ENCODE measurements at places on chromosomes 11 and 22.

DNA sequence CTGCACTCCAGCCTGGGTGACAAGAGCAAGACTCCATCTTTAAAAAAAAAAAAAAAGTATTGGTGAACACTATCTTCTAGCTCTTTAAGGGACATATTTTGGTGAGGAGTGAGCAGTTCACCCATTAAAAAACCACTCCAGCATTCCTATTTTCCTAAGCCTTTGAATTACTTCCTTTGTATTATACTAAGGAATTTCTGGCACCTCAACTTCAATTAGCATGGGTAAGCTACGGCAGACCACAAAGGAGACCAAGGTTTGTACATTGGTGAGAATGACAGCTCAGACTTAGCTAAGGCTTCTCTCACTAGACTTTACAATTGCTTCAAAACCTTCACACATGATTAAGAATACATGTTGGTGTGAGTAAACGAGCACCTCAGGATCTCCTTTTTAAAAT, 57.0 kb upstream of the BIRC3 start:
- no peak for DNase-seq

DNA sequence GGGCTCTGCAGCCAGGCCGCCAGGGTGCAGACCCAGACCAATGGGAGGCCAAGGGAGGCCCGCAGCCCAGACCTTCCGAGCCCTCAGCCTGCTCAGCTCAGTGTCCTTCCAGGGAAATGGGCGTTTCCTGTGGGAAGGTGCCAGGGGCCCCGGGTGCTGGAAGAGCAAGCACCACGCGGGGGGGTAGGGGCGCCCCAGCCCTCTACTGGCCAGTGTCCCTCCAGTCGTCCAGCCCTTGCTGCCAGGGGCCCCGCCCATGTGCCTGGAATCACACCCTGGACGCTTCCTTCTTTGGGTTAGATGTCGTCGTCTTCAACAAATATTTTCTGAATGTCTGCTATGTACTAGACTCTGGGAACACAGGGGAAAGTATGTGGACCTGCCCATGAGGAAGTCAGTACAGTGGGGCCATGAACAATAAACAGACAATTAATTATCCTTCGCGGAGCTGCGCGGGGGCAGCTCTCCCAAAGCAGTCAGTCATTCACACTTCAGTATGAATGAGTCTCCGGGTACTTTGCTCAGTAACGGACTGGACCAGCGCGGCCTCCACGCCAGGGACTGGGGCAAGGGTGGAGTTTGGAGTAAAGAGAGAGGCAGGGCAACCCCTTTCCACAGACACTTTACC, 60.2 kb downstream of the CDKN1C start:
- no peak for DNase-seq

DNA sequence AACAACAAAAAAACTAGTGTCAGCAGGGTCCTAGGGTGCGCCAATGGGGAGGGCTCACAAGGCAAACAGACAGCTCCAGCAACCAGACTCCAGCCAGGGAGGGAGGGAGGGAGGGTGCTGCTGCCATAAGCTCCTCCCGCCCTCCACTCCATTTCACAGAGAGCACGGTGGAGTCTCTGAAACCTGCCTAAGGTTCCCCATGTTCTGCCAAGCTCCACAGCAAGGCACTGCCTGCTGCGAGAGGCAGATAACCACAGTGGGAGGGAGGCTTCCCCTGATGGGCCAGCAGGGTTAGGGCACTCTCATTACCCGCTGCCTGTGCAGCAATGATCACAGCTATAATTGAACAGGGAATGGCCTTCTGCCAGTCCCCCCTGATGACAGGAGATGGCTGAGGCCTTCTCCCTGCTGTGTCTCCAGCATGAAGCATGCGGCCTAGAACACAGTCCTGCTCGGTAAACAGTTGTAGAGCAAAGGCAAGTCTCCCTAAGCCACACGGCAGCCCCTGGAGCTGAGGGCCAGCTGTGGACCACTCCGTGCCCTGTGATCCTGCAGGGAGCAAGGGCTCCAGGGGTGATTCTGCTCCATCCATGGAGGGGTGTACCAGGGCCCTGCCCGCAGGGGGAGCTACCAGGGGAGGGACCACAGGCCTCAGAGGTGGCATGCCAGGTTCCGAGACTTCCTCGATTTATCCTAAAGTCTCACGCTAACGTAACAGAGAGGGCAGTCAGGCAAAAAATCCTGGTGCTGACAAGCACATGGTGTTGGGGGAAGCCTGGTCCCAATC, 42.9 kb downstream of the PC start:
- DNase-seq, result no peak

- no peak for DNase-seq
Observed at GRCh38 chr11:2306452-2306823, 4.6 kb downstream of the TSPAN32 start.

DNA sequence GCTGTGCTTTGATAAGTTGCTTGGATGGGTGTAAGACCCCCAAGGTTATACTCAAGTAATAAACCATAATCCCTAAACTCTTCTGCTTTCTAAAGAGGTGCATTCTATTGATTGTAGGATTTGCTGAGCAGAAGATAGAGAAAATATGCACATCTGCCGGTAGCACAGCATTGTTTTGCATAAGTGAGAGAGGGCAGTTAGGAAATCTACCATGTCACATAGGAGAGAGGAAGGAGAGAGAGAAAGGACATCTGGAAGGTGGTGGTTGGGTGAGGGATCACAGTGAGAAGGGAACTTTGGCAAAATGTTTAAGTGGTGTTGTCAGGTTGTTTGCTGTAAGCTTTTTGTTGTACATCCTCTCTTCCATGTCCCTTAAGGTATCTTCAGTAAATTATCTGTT, 73.6 kb upstream of the BDNF start:
- DNase-seq, result no peak

DNA sequence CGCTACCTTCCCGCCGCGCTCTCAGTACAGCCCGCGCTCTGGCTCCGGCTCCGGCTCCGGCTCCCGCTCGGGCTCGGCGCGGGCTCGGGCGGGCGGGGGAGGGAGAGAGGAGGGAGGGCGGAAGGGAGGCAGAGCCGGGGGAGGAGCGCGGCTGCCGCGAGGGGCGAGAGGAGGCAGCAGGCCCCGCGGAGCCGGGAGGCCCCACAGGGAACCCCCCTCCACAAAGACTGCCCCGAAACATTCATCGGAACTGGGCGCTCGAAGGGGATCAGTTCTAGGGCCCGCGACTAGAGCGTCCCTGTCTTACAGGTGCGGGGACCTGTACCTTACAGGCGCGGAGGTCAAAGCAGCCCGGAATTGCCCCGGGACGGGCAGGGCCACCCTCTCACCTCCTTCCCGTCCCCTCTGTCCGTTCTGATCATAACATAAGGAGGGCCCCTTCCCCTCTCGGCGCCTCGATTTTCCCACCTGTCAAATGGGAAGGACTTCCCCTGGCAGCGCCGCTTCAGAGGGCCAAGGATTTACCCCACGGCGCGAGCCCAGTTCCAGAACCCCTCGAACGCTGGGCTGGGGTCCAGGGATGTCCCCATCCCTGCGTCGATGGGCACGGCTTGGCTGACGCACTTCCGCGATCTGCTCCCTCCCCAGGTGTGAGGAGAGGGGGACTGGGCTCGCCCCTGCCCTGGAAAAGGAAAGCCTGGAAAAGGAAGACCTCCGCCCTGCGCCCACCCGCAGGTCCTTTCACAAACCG, at the start of gene SHISA8:
Gene SHISA8, minus strand, starts transcription at position 40 of the 751 bp plus-strand sequence. CDS start 407 bp downstream, outside the sequence.
- no peak for DNase-seq

DNA sequence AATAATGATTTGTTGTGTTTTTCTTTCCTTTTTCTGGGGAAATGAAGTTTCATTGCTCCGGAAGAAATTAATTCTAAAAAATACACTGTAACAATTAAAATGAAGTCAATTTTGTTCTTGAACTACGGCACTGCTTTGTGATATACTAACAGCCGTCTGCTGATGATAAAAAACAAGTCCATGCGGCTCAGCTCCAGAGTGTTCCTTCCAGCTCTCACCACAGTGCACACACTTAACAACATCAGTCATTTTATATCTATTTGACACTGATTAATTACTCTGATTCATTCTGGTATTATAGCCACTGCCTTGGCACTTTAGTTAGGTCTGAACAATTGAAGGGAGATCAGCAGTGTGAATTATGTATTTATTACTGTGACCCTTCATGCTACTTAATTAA, 97.4 kb upstream of the SLC6A5 start:
- DNase-seq, result peak; percentile 24

DNA sequence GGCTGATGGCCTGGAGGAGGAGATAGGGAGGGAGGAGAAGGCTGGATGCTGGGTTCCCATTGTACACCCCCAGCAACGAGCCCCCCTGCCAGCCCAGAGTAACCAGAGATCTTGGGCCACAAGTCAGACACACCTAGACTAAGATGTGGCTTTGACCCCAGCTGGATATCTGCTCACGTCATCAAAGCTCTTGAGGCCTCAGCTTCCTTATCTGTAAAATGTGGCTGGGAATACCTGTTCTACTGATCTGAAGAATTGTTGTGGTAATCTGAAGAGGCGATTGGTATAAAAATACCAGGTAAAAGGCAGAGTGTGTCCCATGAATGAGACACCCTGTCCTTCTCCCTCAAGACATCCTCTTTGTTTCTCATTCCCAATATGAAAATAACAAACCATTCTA, 280.0 kb downstream of the ST3GAL4 start:
- no peak for DNase-seq

DNA sequence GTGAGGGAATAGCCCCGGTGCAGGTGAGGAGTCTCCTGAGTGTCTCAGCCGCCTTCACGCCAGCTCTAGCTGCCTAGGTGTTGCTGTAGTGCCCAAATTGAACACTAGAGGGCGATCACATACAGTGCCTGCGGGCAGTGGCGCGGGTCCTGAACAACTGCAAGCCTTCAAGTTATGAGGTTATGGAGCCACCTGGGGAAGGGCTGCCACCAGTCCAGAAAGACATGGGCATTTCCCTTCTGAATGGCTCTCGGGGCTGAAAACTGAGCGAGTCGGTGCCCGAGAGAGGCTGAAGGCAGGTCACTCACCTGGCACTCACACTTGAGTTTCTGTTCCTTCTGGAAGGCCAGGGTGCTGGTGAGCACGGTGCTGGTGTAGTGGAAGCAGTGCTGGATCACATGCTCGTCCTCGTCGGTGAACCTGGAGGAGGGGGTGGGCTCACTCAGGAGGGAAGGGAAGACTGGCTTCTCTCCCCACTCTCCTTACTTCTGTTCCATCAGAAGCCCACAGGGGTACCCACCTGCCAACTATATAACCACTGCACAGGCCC, 88.4 kb downstream of the PDE2A start:
- DNase-seq, result peak; percentile 80

GRCh38 chr11:100681064-100681502, 6.0 kb upstream of the ARHGAP42 start:
- peak; percentile 70 for DNase-seq

GRCh38 chr11:65503949-65504673, 5.3 kb downstream of the MALAT1 start:
- DNase-seq, result peak; percentile 45

DNA sequence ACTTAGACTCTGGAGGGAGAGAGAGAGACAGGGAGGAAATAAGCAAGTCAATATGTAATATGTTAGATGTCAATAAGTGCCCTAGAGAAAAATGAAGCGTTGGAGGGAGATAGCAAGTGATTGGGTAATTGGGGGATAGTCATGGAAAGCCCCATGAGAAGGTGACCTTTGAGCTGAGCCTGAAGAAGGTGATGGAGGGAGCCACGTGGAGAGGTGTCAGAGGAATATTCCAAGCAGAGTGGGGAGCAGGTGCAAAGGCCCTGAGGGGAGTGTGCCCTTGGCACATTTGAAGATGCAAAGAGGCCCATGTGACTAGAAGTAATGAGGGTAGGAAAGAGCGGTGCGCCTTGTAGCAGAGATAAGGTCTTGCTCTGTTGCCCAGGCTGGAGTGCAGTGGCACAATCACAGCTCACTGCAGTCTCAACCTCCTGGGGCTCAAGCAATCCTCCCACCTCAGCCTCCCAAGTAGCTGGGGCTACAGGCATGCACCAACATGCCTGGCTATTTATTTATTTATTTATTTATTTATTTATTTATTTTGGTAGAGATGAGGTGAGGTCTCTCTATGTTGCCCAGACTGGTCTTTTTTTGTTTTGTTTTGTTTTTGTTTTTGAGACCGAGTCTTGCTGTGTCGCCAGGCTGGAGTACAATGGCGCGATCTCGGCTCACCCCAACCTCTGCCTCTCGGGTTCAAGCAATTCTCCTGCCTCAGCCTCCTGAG, 2.1 kb downstream of the LHFPL7 start:
- no peak for DNase-seq

DNA sequence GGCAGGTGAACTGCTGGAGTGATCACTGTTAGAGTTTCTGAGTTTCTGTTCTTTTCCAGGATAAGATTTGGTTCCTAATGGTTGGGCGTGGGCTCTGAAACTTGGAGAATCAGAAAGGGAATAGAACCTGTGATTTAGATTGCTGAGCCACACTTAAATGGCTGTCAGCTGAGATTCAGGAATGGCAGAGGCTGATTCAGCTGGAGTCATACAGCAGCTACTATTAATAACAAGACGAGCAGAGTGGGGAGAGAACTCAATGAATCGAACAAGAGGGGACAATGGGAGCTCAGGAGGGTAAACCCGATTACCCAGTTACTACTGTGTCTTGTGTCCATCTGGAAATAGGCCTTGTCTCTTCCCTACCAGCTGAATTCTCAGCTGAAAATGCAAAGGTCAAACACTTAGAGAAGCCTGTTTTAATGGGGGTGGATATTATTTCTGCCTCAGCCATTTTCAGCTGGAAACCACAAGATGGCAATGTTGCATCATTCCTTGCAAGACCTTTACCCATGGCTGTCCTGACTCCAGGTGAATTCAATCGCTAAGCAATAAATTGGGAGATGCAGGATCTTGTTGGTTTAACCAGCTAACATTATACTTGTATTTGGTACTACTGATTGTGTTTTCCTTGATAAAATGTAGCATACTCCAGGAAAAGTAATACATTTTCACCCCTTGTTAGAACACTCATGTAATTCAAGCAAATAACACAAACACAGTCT, 104.5 kb upstream of the RAG2 start:
- peak; percentile 48 for DNase-seq

GRCh38 chr11:134079317-134079716, 10.4 kb downstream of the JAM3 start:
- DNase-seq, result no peak

DNA sequence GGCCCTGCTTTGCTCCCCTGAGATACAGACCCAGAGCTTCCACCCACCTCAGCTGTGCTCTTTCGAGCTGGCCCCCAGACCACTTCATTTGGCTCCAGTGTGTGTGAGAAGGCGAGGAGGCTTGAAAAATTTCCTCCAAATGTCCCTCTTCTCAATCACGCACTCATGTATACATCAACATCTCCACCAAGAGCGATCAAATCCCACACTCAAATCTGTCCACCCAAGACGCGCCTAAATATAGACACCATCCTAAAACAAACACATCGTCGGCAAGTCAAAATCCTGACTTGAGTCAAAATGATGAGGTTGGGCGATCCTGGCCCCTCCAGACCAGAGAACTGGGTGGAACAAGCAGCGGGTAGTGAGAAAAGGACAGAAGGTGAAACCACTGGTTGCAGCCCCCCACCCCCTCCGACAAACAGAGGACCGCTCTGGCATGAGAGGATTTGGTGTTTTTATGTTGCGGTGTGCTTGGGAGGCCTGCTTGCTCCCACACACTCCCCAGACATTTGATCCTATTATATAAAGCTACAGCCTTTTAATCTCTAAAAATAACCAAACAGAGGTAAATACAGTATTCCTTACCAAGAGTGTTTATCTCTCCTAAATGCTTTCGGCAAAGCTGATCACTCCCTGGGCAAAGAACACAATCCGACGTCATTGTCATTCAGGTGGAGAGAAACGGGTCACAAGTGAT, 10.2 kb downstream of the MN1 start:
- no peak for DNase-seq

- DNase-seq, result no peak
Observed at GRCh38 chr11:74024261-74025029, 15.6 kb upstream of the UCP3 start.

- no peak for DNase-seq
Observed at GRCh38 chr11:9493492-9493891, 32.7 kb downstream of the ZNF143 start.

GRCh38 chr11:16780698-16781550, 42.5 kb downstream of the C11orf58 start:
- no peak for DNase-seq

Measured in NCI-H748 treated with DMSO at 0.1 percent for 48 hours (cell line).